ENCODE measurements at places on chromosomes 7 and 10. TPM values are rescaled to one million over a fixed set of nuclear protein-coding genes. Genes with fewer than 3 reads are reported as not detected.

GRCh38 chr10:79074732-79075131 is 6.0 kb downstream of the ZMIZ1 start:
- DNase-seq, result no peak

DNA sequence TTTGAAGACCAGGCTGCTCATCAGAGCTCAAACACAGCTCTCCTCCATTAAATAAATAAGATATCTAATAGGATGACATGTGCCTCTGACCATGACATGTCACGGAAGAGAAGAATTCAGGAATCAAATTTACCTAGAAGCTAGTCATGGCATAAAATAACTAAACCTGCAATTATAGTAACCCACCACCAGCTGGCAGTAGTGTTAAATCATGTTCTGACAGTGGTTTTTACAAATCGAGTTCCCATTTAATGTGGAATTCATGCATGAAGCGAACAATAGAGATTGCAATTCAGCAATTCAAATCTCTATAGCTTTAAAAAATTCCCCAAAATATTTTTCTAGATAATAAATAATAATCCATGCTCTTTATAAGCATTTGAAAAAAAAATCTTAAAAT is 74.6 kb upstream of the IKZF1 start:
- DNase-seq, result no peak

DNA sequence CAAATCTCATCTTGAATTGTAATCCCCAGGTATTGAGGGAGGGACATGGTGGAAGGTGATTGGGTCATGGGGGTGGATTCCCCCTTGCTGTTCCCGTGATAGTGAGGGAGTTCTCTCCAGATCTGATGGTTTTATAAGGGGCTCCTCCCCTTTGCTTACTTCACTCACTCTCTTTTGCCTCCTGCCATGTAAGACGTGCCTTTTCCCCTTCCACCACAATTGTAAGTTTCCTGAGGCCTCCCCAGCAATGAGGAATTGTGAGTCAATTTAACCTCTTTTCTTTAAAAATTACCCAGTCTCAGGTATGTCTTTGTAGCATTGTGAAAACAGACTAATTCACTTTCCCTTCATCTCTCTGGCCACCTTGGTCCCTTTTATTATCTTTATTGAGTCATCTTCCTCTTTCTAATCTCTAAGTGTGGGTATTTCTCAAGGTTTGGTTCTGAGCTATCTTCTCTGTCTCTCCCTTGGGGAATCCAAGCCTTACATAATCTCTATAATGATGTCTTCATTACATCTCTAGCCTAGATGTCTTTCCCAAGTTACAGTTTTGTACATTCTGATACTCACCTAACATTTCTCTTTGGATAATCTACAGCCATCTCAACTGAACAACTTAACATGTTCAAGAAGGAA is 99.1 kb upstream of the JCAD start:
- no peak for DNase-seq

DNA sequence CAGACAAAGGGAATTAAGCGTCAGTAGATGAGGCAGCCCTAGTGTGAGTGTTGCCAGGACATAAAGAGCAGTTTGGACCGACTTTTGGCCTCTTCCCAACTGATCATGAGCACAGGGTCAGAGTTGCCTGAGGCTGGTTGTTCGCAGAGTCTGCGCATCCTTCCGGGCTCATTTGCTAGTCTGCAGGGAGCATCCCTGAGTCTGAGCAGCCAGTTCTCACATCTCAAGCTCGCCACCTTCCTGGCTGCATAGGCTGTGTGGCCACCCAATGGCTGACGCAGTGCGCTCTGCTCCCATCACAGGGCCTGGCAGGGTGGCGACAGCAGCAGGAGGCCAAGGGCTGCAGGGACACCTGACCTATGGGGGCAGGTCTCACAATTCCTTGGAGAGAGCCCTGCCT is 5.0 kb downstream of the GAD2 start:
- DNase-seq, result no peak

- no peak for DNase-seq
These were observed 18.0 kb downstream of the SLC25A13 start for GRCh38 chr7:96303686-96304443.

DNA sequence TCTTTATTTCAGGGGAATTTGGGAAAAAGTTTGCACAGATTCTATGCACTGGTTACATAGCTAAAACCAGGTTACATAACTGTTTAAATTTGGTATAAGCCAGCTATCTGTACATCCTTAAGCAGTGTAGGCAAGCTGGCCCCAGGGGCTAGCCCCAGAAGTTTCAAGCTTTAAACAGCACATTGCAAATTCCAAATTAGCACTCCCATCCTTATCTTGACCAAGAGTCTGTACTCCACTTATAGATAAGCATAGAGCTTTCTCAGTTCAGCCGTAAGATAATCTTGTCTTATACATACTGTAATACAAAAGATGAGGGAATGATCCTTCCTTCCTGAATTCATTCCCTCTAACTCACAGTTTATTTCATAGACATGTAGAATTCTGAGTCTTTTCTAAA is 109.3 kb downstream of the SPAG6 start:
- DNase-seq, result no peak

Gene RTKN2
- 0.22 TPM for total RNA-seq

GRCh38 chr10:11164803-11165590 is 147.3 kb downstream of the CELF2 start:
- peak; percentile 71 for DNase-seq

Gene HOXA9
- 0.48 TPM for total RNA-seq

- DNase-seq, result no peak
These were observed 70.0 kb downstream of the CHRM2 start for GRCh38 chr7:136938476-136938875.

GRCh38 chr10:115118346-115118745 is 25.2 kb downstream of the ATRNL1 start:
- DNase-seq, result no peak

- no peak for DNase-seq
These were observed 10.9 kb downstream of the RNF32 start for GRCh38 chr7:156651474-156651873.

DNA sequence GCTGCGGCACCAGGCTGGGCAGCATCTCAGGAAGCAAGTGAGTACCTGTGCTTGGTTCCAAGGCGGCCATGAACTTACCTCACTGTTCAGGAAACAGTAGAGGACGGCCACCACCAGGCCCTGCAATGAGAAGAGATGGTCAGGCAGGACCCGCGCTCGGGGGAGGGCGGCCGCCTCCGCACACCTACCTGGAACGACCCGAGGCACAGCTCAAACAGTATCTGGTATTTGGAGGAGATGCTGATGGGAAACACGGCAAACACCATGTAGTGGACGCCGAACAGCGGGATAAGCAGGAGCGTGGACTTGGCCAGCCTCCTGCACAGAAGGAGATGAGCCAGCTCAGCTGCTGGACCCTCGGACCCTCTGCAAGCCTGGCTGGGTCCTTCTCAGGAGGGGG is 112.9 kb downstream of the VIPR2 start:
- peak; percentile 46 for DNase-seq

Data from ovary (tissue), 10 donors.